ENCODE measurements at places on chromosomes 16 and 17.
A peak's percentile ranks its signal among the peaks of the same experiment; 100 is the strongest.

GRCh38 chr16:55052741-55053415 lies 122.2 kb downstream of the IRX5 start:
- no peak for DNase-seq

DNA sequence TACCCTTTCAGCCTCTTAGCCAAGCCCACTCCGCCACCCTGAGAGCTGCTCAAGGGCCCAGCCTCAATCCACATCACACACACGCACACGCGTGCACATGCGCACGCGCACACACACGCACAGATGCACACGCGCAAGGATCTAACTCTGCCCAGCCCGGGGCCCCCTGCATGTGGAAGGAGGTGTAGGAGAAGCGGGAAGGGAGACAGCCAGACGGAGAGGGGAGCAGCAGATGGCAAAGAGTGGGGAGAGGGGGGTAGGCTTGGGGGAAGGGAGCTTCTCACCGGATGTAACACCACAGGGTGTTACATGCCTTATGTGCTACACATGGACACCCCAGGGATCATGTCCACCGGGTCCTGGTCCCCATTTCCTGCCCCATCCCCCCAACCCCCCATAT lies 15.3 kb downstream of the DLG4 start:
- no peak for DNase-seq

DNA sequence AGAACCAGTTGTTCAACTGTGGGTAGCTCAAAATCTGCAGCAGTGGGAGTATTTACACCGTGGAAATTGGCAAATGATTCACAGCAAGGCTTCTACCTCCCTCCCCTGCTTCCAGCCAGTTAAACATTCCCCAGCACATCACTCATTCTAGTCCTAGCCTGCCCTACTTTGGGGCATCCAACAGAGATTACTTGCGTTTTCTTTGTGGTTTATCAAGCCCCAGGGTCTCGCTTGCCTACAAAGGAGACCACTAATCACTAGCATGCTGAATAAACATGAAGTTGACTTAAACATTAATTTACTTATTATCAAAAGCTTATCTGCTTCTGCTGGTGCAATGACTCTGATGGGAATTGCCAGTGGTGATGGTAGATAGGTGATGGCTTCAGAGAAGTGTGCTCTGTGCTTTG lies 94.5 kb downstream of the MARF1 start:
- DNase-seq = no peak

- DNase-seq = no peak
Observed at GRCh38 chr17:15121426-15121825, 143.7 kb downstream of the PMP22 start.

DNA sequence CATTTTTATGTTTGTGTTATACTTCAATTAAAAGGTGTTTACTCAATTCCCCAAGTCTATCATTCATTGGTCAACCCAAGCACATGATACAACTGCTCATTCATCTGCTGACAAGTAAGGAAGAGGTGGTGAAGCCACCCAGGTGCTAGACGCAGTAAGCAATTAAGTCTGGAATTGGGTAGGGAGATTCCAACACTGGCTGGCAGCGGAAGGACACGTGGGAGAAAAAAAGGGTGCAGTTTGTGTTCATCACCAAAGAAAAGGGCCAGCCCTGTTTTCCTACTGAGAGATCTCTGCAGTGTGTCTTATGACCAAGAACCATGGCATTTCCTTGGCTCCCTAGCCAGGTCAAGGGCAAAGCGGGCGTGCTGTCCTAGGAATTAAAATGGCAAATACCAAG lies 11.8 kb upstream of the ZNF23 start:
- DNase-seq = no peak

DNA sequence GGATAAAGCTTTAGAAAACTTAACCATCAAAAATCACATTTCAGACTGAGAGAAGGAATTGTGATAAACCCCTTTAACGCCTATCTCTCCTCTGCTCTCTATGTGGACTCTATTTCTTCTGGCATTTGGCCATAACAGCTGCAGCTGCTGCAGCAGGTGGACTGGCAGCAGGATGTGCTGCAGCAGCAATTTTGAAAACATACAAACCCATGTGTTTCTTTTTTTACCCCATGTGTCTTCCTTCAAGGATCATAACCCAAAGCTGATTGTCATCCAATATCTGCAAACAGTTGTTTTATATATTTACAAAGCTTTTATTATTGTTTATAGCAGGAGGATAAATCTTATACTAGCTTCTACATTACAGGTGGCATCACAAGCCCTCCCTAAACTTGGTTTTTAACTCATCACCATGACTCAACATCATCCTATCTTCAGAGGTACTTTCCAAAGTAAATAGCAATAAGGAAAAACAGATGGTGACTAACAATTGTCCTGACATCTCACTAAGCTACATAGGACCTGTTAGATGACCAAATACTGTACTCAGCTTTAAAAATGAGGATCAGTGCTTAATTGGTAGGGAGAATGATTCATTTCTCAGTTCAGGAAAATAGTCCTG lies 14.5 kb upstream of the KRTAP9-2 start:
- no peak for DNase-seq

DNA sequence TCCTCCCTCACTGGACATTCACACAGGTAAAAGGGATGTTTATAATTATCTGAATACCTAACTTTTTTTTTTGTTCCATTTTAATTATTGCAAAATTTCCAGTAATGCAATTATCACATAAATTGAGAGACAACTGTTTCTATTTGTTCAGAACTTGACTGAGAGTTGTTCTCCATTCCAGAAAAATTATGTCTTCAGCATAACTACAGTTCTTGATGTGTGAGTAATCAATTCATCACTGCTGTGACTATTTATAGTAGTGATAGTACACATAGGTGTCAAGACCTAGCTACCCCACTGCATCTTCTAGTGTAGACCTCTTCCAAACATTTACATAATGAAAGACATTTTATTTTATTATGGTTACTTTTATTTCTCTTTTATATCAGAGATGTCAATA lies 5.8 kb upstream of the TNRC6A start:
- no peak for DNase-seq

GRCh38 chr16:27967169-27967568 lies 96.3 kb downstream of the GSG1L start:
- DNase-seq = no peak

DNA sequence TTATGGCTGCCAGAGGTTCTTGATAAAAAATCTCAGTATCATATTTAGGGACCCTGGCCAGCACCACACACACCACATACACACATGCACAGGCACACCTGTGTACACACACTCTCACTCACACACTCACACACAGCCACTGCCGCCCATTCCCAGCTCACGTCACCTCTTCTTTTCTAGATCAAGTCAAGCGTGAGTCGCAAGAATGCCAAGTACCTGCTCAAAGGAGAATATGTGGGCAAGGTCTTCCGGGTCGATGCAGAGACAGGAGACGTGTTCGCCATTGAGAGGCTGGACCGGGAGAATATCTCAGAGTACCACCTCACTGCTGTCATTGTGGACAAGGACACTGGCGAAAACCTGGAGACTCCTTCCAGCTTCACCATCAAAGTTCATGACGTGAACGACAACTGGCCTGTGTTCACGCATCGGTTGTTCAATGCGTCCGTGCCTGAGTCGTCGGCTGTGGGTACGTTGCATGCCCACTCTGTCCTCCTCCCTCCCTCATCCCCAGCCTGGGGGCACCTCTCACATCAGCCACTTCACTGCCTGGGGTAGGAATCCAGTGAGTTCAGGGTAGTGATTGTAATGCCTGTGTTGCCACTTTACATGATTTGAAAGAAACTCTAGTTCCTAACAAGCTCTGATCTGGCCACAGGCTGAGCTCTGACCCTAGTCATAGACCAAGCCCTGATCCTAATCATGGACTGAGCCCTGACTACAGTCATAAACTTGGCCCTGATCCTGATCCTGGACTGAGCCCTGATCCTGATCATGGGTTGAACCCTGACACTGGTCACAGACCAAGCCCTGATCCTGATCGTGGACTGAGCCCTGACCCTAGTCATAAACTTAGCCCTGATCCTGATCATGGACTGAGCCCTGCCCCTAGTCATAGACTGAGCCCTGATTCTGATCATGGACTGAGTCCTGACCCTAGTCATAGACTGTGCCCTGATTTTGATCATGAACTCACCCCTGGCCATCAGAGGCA lies 20.4 kb downstream of the CDH5 start:
- no peak for DNase-seq

- no peak for DNase-seq
Observed at GRCh38 chr17:9976283-9977179, 71.5 kb upstream of the RCVRN start.

- DNase-seq = no peak
Observed at GRCh38 chr17:79819534-79820276, 19.5 kb downstream of the CBX4 start.

GRCh38 chr17:57004944-57005579 lies 27.1 kb downstream of the SCPEP1 start:
- DNase-seq = no peak

DNA sequence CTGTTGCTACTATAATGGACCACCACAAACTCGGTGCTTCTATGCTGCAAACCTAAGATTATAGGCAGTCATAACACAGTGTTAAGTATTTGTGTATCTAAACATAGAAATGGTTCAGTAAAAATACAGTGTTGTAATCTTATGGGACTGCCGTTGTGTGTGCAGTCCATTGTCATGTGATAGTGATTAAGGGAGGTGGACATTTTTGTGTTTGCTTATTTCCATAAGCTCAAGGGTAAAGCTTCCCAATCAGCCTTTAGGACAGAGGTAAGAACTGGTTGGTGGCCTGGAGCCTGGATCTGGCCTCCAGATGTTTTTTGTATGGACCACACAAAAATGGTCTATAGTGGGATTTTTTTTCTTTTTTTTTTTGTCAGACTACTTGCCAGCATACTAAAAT lies 29.9 kb downstream of the WWOX start:
- DNase-seq = no peak

DNA sequence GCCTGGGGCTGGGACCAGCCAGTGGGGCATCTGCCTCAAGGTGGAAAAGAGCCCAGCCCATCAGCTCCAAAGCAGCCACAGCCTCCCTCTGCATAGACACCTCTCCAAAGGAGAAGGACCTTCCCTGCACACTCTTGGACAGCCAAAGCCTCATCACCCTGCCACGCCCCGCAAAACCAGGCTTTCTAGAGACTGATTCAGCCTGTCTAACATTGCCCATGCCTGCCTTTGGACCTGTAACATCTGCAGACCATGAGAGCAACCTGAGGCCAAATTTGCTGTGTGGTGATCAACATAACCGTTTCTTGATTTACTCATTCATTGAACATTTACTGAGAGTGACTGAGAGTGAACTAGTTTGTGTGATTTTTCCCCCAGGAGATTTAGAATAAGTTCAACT lies 219.7 kb upstream of the HSBP1 start:
- no peak for DNase-seq

GRCh38 chr16:85528528-85529387 lies 84.4 kb upstream of the GSE1 start:
- DNase-seq = no peak

DNA sequence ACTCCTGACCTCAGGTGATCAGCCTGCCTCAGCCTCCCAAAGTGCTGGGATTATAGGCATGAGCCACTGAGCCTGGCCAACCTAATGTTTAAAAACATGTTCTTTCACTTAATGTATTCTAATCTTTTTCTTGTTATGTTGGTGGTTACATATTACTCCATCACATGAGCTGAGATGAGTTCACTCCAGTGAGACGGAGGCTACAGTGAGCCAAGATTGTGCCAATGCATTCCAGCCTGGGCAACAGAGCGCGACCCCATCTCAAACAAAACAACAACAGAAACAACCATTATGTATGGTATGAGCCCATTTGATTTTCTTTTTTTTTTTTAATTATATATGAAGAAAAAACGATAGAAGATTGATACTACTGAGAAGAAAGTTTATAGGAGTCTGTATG lies 39.6 kb downstream of the SLC39A11 start:
- no peak for DNase-seq

- no peak for DNase-seq
Observed at GRCh38 chr16:76976101-76976500, 214.9 kb upstream of the MON1B start.

DNA sequence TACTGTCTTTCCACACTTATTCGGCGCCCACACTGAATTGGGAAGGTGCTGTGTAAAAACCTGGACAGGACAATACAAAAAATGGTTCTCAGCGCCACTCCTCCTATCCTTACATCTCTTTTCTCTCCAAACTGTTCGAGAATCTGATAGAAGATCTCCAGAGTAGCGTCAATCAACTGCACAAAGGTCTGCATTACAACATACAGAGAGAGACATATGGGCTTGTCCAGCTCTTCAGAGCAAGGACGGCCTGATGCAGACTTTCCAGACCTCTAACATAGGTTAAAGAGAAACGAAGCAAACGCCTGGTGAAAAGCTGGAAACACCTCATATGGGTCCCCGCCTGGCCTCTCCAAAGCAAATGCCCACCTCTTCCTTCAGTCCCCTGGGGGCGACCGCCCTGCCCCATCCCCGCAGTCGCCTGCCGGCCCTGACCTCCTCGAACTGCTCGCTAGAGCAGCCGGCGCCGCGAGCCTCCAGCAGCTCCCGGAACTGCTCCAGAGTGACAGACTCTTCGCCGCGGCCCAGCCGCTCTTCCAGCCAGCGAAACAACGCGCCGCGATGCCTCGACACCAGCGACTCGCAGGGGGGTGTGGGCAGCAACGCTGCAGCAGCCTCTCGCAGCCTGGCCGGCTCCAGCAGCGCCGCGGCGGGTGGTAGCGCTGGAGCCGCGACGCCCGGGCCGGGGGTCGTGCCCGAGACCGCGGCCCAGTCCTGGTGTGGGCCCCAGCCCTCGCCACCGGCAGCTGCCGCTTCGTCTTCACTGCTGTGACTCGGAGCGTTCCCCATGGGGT lies 526 bp downstream of the ZZEF1 start:
- DNase-seq = no peak

- DNase-seq = peak; percentile 42
Observed at GRCh38 chr17:43994272-43995149, 9.9 kb upstream of the NAGS start.

DNA sequence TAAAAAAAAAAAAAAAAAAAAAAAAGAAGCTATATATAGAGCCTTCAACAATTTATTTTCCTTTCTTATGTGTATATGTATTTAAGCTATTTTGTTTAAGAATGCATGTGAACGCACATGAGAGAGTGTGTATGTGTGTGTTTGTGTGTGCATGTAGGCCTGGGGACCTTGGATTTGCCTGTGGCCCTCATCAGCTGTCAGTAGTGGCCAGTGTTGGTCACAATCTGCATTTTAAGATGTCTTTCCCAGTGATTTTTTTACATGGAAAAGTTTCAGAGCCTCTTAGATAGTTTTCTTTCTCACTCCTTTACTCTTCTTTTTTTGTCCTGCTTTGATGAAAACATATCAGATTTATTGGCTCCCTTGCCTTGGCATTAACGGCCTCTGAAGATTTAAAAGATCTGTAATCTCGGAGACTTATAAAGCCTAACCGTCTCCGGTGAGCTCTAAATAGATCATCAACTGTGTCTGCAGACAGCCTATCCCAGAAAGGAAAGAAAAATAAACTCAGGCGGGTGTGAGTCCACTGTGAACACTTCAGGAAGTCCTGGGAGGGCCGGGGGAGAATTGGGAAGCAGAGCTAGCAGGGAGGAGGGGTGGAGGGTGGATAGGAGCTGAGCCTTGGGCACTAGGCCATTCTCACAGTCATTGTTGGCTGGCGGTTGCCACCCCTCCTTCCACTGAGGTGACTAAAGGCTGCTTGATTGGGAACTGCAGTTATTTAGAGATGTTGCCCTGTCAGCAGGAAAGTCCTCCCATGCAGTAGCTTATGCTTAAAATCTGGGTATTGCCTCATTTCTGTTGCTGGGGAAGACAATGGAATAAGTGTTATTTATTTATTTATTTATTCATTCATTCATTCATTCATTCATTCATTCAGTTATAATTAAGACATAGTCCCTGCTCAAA lies 86.8 kb downstream of the WWP2 start:
- no peak for DNase-seq

All from stimulated activated CD8-positive, alpha-beta memory T cell treated with anti-CD3 and anti-CD28 coated beads, Interleukin-4, amount 100 ng/mL, for 24 hours (primary cell).